ELR (cell line): ENCODE measurements at places on chromosomes 12 and 14.

GRCh38 chr14:57657487-57657886 lies 163.8 kb upstream of the CCDC198 start:
- DNase-seq: peak; percentile 18

DNA sequence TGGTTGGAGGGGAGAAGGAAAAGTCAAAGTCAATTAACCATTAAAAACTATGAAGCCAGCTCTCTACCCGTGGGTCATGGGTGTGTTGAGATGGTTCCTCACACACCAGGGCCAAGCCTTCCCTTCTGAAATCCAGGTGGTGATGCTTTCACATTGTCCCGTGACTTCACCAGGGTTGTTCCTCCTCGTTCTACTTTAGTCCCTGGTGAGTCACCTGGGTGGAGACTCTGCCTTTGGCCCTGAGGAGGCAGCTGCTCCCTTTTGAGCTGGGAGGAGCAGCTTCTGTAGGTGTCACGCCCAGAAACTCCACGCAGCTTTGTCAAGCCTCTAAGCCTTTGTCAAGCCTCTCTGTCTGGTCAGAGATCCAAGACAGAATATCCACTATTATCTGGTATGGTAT lies 348.3 kb downstream of the BMP4 start:
- peak; percentile 23 for DNase-seq

- DNase-seq: no peak
Measured at GRCh38 chr12:96864335-96864734, 42.7 kb upstream of the NEDD1 start.

DNA sequence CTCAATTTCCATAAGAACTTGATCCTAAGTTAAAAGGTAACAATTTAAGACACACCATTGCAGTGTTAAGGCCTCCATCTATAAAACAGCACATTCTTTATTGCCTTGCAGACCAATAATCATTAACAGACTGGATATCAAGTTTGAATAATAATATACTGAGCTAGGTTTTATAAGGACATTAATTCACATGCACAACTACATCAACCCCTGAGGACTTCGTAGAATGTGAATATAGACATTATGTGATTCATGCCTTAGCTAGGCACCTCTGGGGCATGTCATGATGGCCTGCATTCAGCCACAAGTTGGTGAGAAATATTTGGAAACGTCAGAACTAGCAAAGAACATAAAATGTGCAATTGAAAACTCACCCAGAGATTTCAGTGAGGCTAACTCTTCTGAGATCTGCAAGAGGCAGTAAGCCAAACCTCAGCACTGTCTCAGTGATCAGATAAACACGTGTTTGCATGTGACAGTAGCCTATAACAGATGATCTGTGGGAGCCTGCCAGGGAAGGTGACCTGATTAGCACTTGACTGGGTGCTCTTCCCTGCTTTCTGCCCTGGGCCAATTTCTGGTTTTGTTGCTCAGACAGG lies 492.2 kb downstream of the FLRT2 start:
- DNase-seq: peak; percentile 28

- no peak for DNase-seq
Measured at GRCh38 chr12:119047641-119048040, 66.3 kb downstream of the SRRM4 start.

DNA sequence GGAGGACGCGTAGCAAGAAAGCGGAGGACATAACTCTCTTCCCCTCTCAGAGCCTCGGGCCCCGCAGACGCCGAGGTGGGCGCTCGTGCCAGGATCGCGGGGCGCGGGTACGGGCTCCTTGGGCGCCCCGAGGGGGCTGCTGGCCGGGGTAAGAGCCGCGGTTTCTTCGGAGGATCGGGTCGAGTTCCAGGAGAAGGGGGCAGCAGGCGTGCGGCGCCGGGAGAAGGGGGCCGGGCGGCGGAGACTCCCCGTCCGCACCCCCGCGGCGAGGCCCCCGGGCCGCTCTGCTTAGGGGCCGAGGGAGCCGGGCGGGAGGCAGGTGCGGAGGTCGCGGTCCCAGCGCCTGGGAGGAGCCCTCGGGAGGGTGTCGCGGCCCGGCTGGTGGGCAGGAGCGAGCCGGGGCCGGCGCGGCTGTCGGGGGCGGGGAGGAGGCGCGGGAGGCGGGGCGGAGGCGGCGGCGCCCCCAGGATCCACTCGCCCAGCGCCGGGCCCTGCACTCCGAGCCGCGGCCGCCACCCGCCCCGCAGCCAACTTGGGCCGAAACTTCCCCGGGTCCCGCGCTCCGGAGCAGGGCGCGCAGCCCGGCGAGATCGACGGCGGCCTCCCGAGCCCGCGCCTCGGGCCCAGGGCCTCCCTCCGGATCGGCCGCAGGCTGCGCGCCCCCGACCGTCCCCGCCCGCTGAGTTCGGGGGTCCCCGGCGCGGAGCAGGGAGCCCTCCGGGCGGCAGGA lies 64.4 kb downstream of the FBXL14 start:
- peak; percentile 77 for DNase-seq

GRCh38 chr14:67523764-67524633 lies 9.1 kb upstream of the PLEKHH1 start:
- DNase-seq: no peak

- DNase-seq: no peak
Measured at GRCh38 chr14:62253911-62254310, 491.7 kb downstream of the SNAPC1 start.

GRCh38 chr12:12938541-12938940 lies 13.4 kb downstream of the GPRC5D start:
- no peak for DNase-seq

- no peak for DNase-seq
Measured at GRCh38 chr12:1865284-1865866, 45.0 kb downstream of the LRTM2 start.

- DNase-seq: no peak
Measured at GRCh38 chr12:131486451-131487230, 224.2 kb upstream of the SFSWAP start.

DNA sequence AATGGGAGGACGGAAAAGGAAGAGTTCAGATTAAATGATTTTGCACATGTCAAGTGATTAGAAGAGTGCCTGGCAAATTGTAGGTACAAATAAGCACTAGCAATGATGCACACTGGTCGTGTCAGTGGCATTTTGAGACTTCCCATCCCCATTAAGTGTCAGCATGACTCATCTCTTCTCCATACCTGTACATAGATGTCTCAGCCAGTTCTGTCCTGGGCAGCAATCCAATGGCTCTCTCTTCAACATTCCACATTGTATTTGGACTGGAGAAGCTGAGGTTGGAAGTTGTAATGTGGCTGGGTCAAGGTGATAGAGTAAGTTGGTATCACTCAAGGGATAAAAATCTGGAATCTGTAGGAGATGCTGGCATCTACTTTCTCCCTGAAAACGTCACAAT lies 742.7 kb downstream of the VRK1 start:
- DNase-seq: no peak

DNA sequence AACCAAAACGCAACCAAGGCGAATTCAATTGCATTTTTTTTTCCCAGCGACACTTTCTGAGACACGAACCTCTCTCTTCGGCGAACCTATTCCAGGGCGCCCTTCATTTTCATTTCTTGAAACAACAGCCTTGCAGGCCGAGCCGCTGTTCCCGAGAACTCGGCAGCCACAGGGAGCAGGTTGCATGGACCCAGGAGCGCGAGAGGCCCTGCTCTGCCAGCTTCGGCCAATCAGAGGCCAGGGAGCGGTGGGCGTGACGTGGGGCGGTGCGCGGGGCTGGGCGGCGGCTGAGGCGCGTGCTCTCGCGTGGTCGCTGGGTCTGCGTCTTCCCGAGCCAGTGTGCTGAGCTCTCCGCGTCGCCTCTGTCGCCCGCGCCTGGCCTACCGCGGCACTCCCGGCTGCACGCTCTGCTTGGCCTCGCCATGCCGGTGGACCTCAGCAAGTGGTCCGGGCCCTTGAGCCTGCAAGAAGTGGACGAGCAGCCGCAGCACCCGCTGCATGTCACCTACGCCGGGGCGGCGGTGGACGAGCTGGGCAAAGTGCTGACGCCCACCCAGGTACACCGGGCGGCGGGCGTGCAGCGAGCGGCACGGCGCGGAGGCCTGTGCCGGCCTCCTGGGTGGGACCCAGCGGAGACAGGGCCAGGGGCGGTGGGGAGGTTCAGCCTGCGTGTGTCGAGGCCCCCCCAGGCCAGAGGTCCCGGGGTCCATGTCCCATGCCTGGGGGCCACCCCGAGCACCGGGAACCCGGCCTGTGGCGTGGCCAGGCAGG lies at the start of gene PEBP1:
Gene PEBP1, plus strand, starts transcription at position 337 of the 771 bp plus-strand sequence. Its CDS starts 86 bp downstream, at position 423.
- peak; percentile 87 for DNase-seq

DNA sequence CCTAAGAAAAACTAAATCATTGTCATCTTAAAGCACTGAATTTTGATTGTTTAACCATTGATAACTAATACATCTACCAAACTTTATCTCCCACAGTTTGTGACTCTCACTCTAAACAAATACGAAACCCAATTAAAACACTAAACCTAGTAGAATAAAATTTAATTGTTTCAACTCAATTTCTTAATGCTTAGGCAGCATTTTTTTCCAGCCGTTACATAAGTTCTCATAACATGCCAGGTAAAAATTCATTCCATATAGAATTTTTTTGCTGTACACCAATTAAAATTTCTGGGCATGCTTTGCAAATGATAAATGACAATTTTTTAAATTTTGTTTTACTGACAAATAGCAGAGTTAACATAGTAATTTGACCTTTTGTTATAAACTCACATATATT lies 658.2 kb upstream of the FLRT2 start:
- no peak for DNase-seq

DNA sequence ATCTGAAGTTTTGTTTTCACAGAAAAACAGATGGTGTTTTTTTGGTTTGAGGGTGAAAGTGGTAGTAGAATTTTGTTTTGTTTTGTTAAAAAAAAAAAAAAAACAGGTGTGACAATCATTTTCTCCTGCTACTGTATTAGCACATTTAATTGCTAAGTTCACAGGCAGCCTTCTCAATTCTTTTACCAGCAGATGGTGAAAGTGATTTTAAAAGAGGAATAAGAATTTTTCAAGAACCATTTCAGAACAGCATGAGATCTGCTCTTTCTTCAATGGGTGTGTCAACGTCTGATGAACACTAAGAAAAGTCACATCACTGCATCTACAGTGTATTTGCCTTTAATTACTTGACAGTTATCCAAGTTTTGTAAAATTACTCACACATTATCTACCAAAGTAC lies 303.7 kb upstream of the USP15 start:
- DNase-seq: no peak

DNA sequence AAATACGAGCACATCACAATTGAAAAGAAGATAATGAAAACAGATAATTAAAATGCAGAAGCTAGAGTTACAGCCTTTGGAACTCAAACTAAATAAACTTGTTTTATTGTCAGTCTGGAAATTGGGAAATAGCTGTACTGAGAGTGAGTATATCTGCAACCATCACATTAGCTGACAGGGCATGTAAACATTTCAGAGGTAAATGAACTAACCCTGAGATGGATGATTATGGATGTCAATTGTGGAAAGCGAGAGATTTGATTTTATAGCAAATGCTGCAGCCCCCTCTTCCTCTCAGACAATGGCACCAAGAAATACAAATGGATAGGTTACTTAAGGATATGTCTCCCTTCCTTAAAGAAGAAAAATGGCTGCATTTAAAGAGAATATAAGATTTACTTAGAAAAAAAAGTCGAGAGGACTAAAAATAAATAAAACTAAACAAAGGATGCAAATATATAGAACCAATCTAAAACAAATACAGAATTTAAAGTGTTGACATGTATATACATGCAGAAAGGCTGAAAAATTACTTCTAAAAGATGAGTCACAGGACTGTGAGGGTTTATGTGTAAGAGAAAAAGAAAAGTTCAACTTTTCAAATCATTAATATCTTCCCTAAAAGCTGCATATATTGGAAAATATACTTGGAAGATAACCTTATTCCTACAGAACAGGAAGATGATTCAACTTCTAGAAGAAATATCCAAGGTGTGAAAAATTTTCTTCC lies 120.3 kb upstream of the FLRT2 start:
- no peak for DNase-seq

- DNase-seq: peak; percentile 80
Measured at GRCh38 chr12:32533971-32534590, 134.7 kb downstream of the FGD4 start.

DNA sequence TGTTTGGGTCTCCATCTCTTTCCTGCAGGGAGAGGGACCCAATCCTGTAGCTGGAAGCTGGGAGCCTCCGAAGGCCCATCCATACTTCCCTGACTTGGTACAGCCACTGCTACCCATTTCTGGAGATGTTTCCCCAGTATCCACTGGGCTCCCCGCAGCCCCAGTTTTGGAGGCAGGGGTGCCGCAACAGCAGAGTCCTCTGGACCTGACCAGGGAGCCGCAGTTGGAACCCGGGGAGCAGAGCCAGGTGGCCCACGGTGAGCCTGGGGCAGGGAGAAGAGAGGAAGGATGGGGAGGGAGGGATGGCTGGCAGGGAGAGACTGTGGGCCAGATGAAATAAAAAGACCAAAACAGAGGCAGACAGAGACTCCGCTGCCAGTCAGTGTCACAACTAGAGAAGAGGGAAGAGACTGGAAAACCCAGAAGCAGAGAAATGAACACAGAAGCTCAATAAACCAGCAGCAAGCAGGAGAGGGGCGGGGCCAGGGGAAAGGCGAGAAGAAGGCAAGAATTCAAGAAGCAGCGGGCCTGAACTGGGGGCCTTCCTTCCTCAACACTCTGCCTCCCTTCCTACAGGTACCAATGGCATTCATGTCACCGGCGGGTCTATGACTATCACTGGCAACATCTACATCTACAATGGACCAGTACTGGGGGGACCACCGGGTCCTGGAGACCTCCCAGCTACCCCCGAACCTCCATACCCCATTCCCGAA lies 6.3 kb downstream of the LTBR start:
- DNase-seq: no peak

GRCh38 chr12:46205294-46205693 lies 63.5 kb downstream of the SLC38A1 start:
- no peak for DNase-seq
